ENCODE measurements at places on chromosomes 1 and 21. TPM values are rescaled to one million over a fixed set of nuclear protein-coding genes. Genes with fewer than 3 reads are reported as not detected.

The C1QC gene
- total RNA-seq: 33.8 TPM

The HTR6 gene
- total RNA-seq: not detected

GRCh38 chr21:15749082-15749860, 19.5 kb downstream of the USP25 start:
- H3K4me1 ChIP-seq: peaks cover 4% of the 10 kb centered on the region
- H3K36me3 ChIP-seq: no peaks in the 10 kb centered on the region
- H3K4me3 ChIP-seq: no peak overlapping the region
- H3K27me3 ChIP-seq: no peaks in the 10 kb centered on the region
- H3K27ac ChIP-seq: no peak overlapping the region
- DNase-seq: no peak

- H3K27ac ChIP-seq: peak overlapping the region; percentile 14
- no peak for DNase-seq
- no peaks in the 10 kb centered on the region for H3K36me3 ChIP-seq
- H3K27me3 ChIP-seq: no peaks in the 10 kb centered on the region
Observed at GRCh38 chr1:206457408-206458120, 12.7 kb upstream of the IKBKE start.

- H3K27ac ChIP-seq: no peak overlapping the region
- no peak for DNase-seq
- H3K4me3 ChIP-seq: no peak overlapping the region
- H3K27me3 ChIP-seq: no peaks in the 10 kb centered on the region
- no peaks in the 10 kb centered on the region for H3K36me3 ChIP-seq
- H3K4me1 ChIP-seq: peaks cover 6% of the 10 kb centered on the region
Observed at GRCh38 chr1:40983286-40983685, 3.8 kb downstream of the CTPS1 start.

DNA sequence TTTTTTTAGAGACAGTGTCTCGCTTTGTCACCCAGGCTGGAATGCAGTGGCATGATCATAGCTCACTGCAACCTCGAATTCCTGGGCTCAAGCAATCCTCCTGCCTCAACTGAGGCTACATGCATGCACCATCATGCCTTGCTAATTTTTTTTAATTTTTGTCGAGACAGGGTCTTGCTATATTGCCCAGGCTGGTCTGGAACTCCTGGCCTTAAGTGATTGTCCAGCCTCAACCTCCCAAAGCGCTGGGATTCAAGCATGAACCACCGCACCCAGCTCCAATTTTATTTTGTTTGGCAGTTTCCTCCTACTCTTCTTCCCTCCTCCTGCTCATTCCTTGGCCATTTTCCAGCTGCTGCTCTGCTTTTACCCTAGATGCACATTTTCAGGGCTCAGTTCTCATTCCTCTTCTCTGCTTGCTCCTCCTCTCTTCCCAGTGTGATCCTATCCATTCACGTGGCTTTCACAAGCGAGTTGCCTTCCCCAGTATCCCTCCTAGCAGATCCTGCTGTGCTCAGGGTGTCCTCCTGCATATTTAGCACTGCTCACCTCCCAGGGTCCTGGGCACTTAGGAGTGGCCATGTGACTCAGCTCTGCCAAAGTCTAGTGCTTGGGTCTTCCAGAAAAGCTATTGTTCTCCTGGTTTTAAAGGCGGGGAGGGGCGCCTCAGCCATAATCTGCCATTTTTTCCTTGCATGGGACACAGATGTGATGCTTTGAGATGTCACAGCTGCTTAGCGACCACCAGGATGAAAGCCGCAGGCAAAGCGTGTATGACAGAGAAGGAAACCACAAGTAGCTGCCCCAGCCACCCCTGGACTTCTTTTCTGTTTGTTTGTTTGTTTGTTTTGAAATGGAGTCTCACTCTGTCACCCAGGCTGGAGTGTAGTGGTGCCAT, 33.7 kb downstream of the PSEN2 start:
- DNase-seq: no peak
- H3K36me3 ChIP-seq: peaks cover 3% of the 10 kb centered on the region
- H3K4me1 ChIP-seq: no peaks in the 10 kb centered on the region
- H3K27me3 ChIP-seq: no peaks in the 10 kb centered on the region
- H3K4me3 ChIP-seq: no peak overlapping the region

- no peaks in the 10 kb centered on the region for H3K36me3 ChIP-seq
- peaks cover 9% of the 10 kb centered on the region for H3K27me3 ChIP-seq
- H3K4me3 ChIP-seq: no peak overlapping the region
- no peak overlapping the region for H3K27ac ChIP-seq
- peaks cover 3% of the 10 kb centered on the region for H3K4me1 ChIP-seq
Observed at GRCh38 chr1:243946253-243946652, 96.2 kb upstream of the AKT3 start.

- no peaks in the 10 kb centered on the region for H3K36me3 ChIP-seq
- peak overlapping the region; percentile 48 for H3K4me3 ChIP-seq
- no peak for DNase-seq
- no peaks in the 10 kb centered on the region for H3K27me3 ChIP-seq
- peak overlapping the region; percentile 86 for H3K27ac ChIP-seq
Observed at GRCh38 chr1:91499904-91500755, 521 bp upstream of the CDC7 start.

Measured in heart right ventricle (tissue), 16 donors.